NCI-H1417 (cell line): ENCODE measurements at places on chromosomes 2 and 18.

GRCh38 chr2:40228310-40228709, 223.6 kb downstream of the SLC8A1 start:
- DNase-seq: no peak

- DNase-seq: no peak
Measured at GRCh38 chr2:172281648-172282570, 145.5 kb upstream of the ITGA6 start.

DNA sequence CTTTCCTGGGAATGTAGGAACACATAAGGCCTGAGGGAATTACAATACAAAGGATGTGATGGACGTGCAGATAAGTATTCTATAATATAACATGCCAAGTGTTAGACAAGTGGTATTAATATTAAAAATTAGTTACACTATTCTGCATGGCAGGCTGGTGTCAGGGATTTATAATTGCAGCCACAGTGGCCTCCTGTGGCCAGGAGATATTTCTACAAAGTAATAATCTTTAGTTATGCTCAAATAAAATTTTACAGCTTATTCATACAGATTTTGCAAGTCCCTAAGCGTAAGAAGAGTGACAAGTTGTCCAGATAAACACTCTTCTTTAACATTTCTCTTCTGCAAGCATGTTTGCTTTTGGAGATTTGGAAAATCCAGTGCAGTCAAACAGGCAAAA, 90.4 kb upstream of the CBLN2 start:
- peak; percentile 57 for DNase-seq

- no peak for DNase-seq
Measured at GRCh38 chr2:226760412-226761194, 39.0 kb downstream of the IRS1 start.

- no peak for DNase-seq
Measured at GRCh38 chr2:44578471-44579093, 216.8 kb downstream of the CAMKMT start.

- no peak for DNase-seq
Measured at GRCh38 chr2:104447831-104448434, 406.0 kb upstream of the POU3F3 start.

GRCh38 chr2:102839668-102840388, 78.0 kb downstream of the TMEM182 start:
- DNase-seq: peak; percentile 78

- no peak for DNase-seq
Measured at GRCh38 chr18:42155024-42155423, 200.0 kb downstream of the PIK3C3 start.

GRCh38 chr2:113940891-113941290, 51.0 kb downstream of the ACTR3 start:
- no peak for DNase-seq

- no peak for DNase-seq
Measured at GRCh38 chr2:127498386-127498785, 27.9 kb downstream of the IWS1 start.

- no peak for DNase-seq
Measured at GRCh38 chr18:75840131-75840530, 412.6 kb upstream of the SMIM21 start.

DNA sequence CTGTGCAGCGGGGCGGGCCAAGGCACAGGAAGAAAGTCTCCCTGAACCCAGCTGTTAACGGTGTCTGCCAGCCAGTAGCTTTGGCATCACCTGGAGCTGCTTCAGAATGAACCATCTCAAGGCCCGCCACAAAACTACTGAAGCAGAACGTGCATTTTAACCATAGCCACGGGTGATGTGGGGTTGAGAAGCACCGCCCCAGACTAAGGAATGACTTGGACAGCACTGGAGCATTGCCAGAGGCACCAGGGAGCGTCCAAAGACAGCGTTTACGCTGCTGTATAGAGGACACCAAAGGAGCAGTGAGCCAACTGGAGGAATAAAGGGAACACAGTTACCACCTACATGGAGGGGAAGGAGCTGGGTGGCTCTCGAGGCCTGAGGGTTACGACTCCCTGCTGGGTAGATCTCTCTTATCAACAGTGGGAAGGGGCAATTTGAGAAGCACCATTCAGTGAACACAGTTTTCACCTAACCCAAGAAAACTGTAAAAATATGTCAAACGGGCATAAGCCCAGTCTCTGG, 28.4 kb upstream of the LONRF2 start:
- peak; percentile 12 for DNase-seq

GRCh38 chr2:238859636-238860347, 11.9 kb downstream of the TWIST2 start:
- DNase-seq: no peak

GRCh38 chr18:44356566-44357157, 324.0 kb upstream of the SETBP1 start:
- no peak for DNase-seq

GRCh38 chr2:114082731-114083433, 193.0 kb downstream of the ACTR3 start:
- DNase-seq: no peak

DNA sequence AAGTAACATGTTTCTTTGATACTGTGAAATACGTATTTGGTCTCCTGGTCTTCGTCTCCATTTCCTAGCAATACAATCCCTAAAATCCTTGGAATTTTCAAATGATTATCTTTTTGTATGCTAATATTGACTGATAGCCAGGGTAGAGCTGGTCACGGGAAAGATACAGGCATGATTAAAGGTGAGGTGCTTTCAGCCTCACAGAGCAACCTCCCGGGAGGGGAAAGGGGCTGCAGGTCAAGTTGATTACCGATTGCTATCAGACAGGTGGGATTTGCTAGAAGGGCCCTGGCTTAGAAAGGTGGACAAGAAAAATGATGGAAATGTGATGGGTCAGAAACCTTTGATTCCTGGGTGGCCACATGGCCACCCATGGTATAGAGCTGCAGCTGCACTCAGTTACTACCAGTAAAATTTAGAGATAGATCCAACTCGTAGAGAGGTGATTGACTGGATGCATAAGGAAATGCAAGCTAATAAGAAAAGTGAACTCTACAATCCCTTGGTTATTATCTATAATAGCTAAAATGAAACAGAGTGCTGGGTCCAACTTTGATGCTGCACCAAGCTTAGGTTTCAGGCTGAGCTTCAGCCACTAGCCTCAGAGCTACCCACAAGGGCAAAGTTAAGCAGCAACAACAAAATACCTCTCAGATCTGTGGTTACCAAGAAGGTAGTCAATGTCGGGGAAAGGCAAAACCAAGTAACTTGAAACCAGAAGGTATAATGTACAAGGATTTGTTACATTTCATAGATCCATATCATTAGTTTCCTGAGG, 15.3 kb downstream of the YPEL5 start:
- DNase-seq: no peak

DNA sequence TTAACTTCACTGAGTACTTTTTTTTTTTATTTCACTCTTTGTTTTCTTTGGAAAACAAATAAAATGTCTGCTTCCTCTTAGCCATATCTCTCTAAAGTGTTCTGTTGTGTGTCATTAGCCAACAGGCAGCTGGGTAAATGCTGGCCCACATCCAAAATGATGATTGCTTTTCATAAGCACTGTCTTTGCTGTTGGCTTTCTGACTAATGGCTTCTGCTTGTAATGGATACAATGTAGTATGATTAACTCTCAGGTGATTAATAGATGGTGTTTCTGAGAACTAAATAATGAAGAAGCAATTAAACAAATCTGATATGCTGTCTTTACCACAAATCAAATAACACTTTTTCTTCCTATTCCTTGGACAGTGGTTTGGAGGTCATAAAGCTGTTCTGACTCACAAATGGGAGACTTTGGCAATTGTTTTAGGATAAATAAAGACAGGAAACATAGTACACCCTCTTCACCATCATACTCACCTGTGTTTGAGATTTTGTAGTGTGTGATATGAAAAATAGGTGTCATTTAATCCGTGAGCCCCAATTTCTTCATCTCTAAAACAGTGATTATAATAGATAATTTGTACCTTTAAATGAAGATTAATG, 888.4 kb downstream of the TSN start:
- peak; percentile 88 for DNase-seq

GRCh38 chr2:147355706-147356105, 489.1 kb upstream of the ACVR2A start:
- no peak for DNase-seq

DNA sequence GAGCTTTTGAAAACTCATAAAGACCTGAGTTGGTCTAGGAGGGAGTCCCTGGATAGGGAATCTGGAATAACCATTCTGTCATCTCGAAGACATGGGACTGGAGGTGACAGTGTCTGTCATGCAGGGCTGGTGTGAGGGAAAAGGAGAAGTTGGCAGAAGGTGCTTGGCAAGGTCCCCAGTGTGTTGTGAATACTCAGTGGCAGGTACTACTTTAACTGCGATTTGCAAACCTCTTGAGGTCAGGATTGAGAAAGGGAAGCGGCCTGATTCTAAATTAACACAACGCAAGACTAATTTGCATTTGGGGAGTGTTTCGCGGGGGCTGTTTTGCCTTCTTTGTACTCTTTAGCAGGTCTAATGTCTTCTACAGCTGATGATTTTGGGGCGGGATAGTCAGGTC, 77.0 kb upstream of the TMEM200C start:
- DNase-seq: no peak

DNA sequence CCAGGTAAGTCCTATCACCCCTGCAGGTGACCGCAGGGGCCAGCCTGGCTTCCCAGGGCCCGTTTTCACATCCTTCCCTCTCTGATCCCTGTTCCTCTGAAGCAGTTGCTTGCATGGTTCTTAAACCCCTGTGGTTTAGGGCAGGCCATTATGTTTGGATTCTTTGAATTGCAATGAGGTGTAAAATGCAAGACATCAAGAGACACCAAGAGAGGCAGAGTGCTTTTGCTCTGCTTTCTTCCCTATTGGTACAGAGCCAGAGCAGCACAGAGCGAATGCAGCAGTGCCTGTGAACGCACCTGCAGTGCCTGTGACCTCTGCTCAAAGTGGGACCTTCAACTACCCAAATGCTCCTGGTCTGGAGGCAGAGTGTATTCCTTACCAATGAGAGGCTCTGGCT, 7.6 kb downstream of the RFX8 start:
- no peak for DNase-seq

GRCh38 chr2:31937741-31938140, 73.1 kb downstream of the MEMO1 start:
- DNase-seq: no peak

DNA sequence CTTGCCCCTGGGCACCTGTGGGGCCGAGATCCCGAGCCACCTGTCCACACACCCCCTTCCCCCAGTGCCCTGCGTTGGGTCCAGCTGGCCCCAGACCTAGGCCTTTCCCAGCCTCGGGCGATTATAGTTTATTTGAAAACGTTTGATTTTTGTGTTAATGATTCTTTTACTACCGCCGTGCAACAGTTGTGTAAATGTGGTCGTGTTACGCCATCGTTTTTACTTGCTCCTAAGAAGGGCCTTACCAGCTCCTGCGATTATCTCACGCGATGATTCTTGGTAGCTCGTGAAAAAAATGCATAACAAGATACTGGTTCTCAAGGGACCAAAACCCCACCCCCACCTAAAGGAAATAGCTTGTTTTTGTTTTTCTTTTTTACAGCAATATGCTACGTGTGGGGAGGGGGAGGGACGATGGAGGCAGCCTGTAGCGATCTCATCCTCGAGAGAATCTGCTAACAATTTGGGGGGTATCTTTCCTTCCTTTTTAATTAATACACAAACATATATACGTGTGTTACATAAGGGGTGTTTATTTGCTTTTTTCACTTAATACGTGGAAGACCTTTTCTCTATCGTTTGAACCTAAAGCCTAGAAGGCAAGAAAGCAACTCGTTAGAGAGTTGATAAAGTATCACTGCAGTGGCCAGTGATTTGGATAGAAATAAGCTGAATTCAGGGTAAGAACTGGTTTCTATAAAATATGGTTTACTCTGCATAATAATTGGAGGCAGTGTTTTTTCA, 1.0 kb downstream of the ZDBF2 start:
- DNase-seq: peak; percentile 79

DNA sequence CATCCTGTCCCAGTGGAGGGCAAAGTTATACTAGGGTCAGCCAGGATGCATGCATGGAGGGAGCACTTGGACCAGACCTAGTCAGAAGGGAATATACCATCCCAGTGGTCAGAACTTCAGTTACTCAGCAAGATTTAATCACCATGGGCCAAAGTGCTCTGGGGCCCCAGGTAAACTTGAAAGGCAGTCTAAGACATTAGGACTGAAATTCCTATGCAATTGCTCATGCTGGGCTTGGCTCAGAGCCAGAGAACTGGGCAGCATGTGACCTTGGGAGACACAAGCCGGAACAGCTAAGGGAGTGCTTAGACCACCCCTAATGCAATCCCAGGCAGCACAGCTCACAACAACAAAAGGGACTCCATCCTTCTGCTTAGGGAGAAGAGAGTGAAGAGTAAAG, 401.3 kb downstream of the KCNJ3 start:
- no peak for DNase-seq

DNA sequence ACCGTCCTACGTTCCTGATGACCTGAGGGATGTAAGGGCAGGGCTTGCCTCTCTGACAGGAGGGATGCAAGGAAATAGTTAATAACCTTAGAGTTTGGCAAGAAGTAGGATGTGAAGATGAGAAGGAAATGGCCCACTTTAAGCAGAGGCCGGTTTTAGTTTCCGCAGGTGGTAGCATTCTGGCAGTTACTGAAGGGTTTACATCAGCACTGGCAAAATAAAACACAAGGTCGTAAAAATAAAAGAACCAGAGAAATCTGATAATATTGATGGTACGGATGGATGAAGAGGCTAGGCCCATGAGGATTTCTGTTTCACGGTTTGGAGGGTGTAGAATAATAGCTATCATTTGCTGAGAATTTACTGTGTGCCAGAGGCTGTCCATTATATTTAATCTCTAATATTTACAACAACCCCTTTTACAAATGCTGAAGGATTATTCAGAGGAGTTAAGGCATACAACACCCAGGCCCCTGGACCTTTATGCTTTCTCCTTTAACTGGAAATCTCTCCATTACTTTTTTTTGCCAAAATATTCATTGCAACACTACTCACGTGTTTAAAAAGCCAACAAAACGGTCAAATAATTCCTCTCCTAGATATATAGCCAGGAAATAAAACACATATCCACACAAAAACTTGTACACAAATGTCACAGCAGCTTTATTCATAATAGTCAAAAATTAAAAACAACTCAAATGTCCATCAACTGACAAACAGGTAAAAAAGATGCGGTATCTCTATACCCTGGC, 28.5 kb downstream of the DAPL1 start:
- no peak for DNase-seq

DNA sequence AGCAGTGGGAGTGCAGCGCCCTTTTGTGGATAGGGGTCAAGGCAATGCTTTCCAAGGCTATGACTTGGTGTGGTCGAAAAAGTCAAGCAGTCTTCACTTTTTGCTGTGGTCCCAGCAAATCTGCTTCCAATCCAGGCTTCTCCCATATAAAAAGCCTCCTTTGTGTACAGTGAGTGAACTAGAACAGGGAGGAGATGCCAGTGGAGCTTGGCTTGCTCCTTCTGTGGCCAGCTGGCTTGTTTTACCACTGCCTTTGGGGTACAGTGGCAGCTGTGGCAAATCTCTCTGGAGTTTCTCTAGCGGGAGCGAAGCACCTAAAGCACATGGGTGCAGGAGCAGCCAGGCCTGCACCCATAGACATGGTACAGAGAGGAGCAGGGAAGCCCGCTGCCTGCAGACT, 103.5 kb downstream of the MSH2 start:
- no peak for DNase-seq

DNA sequence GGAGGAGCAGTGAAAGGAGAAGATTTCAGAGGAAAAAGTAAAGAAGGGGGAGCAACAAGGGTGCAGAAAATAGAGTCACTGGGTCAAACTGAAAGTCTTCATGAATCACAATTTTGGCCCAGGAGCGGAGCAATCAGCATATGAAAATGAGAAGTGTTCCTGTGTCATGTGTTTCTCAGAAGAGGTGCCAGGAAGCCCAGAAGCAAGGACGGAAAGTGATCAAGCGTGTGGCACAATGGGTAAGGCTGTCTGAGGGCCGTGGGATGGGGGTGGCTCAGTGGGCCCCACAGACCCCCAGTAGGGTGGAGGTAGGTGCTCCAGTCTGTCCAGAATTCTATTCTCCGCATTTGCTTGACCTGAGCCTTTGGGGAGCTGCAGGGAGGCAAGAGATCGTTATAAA, 44.2 kb downstream of the SP140 start:
- no peak for DNase-seq
